Activated T-cell treated with anti-CD3 and anti-CD28 coated beads, Interleukin-2, amount 50 U/mL, for 4 hours (primary cell): ENCODE measurements at places on chromosomes 7 and 10. TPM values are rescaled to one million over a fixed set of nuclear protein-coding genes. Genes with fewer than 3 reads are reported as not detected.

- no peak for DNase-seq
Observed at GRCh38 chr10:13925971-13926780, 339.4 kb downstream of the PRPF18 start.

DNA sequence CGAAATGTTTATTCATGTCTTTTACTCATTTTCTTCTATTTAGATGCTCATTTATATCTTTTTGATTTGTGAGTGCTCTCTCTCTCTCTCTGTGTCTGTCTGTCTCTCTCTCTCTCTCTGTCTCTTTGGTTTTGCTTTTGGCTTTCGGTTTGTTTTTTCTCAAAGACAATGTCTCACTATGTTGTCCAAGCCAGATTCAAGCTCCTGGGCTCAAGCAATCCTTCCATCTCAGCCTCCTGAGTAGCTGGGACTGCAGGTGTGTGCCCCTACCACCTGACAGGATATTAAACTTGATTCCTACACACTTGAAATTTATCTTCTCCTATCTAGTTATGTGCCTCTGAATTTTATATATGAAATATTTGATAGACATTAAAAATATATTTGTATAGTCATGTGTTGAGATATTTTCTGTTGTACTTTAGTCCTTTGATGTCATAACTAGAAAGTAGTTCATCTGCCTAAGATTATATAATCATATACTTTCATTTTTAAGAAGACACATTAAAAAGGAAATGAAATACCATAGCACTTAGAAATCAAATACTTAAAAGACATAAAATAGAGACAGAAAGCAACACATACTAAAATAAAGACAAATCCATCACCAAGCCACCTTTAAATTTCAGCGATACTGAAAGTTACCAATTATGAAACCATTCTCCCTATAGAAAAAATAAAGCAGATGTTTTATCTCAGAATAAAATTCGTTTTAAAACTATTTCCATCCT lies 68.1 kb upstream of the SFMBT2 start:
- DNase-seq = no peak

DNA sequence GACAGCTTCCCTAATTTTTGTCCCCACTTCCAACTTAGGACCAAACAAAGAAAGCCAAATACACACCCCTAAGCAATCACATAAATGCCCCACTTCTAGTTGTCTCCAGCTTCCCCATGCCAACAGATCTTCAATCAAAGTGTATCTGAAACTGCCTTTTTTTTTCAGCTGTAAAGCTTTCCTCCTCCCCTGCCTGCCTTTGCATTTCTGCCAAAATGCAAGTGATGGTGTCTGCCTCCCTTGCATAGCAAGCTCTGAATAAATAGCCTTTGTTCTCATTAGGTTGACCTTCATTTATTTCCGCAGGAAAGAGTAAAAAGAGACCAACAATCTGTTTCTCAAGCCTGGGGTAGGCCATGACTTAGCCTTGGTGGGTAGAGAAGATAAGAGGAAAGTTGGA lies 459.4 kb downstream of the GPAM start:
- no peak for DNase-seq

DNA sequence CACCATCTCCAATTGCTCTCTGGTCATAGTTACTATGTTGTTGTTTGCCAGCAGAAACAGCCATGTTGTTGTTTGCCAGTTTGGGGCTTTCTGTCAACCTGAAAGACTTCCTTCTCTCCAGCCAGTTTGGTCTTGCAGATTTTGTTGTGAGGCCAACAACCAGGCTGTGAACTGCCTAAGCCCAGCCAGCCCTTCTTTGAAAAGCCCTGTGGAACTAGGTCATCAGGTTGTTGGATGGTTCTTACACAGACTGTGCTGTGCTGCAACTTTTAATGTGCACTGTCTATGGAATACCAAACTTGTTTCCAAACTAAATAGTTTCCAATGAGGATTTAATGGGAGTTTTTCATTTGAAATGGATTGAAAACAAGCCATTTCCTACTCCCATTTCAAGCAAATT lies 592.7 kb upstream of the GALNT17 start:
- DNase-seq = no peak

DNA sequence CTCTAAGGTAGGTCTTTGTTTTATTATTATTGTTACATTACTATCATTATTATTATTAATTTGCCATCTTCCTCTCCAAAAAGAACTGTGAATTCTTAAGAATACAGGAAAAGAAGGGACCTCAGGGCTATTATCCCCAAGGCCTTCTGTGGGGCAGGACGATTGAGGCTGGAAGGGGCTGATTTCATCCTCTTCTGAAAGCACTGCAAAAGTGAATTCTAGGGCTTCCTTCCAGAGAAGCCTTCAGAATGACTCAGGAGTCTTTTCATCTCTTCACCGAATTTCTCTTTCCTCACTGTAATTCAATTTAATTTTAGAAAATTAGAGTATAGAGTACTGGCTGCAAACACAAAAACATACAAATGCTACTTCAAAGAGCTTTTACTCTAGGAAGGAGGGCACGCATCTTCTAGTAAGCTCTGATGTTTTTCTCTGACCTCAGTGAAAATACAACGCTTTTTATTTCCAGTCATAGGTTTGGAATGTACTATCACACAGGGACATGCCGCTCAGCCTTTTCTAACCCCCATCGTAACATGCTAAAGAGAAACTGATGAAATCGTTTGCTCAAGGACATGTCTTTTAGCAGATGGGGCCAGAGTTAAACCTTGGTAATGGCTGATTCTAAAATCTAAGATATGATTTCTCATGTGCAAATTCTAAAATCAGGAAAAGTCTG lies 280.2 kb upstream of the PITRM1 start:
- no peak for DNase-seq

Gene ATOH7
- total RNA-seq = not detected

Gene RBP3
- total RNA-seq = not detected

Gene GPR85
- not detected for total RNA-seq
